ENCODE measurements at places on chromosomes 1 and 21.
A peak's percentile ranks its signal among the peaks of the same experiment; 100 is the strongest.

DNA sequence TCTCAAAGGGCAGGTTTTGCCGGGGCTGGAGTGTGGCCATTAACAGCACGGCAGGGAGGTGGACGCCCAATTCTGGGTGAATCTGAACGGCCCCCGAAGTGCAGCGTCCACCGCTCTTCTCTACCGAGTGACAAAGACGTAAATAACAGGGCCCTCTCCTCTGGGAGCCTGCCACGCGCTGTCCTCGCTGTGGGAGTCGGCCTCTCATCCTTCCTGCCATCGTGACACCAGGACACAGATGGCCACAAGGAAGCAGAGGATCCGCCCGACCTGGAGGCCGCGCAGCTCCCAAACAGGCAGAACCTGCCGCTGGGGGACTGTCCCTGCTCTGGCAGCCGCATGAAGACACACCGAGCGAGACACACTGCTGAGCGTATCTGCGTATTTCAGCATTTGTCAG lies 12.1 kb upstream of the CDK11B start:
- DNase-seq: no peak

GRCh38 chr1:112396653-112397471 lies 848 bp downstream of the CTTNBP2NL start:
- no peak for DNase-seq

GRCh38 chr21:30800605-30801004 lies 12.5 kb downstream of the KRTAP8-1 start:
- DNase-seq: no peak

- peak; percentile 75 for DNase-seq
Measured at GRCh38 chr1:234743791-234744611, 134.0 kb upstream of the IRF2BP2 start.

GRCh38 chr1:15046487-15047165 lies 106.9 kb upstream of the TMEM51 start:
- peak; percentile 73 for DNase-seq

DNA sequence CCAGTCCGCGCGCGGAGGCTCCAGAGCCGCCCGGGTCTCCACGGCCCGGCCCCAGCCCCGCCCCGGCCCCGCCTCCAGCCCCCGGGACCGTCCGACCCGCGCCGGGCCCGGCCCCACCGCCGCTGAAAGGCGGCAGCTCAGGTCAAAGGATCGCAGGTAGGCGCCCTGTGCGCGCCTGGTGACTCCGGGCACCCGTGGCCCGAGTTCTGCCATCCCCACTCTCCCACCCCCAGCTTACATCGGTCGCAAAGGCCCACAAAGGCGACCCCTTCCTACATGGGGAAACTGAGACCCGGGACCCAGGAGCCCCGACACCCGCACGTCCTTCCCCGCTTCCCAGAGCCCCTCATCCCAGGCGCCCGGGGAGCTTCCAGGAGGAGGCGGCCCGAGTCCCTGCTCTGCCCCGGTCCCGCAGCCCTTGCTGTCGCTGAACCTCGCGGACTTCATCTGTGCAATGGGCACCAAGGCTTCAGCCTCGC lies at the start of gene TMEM200B:
Gene TMEM200B, minus strand, starts transcription at position 17 of the 479 bp plus-strand sequence. CDS start 2,075 bp downstream, outside the sequence.
- DNase-seq: peak; percentile 12

Data from right renal pelvis (tissue), 4 donors.